ENCODE measurements at places on chromosomes 1 and 21.

GRCh38 chr1:112388436-112388835 lies 7.6 kb upstream of the CTTNBP2NL start:
- no peak for DNase-seq

- DNase-seq: no peak
Observed at GRCh38 chr1:6302568-6302967, 41.7 kb upstream of the GPR153 start.

GRCh38 chr21:32481875-32482408 lies 69.4 kb downstream of the EVA1C start:
- no peak for DNase-seq

DNA sequence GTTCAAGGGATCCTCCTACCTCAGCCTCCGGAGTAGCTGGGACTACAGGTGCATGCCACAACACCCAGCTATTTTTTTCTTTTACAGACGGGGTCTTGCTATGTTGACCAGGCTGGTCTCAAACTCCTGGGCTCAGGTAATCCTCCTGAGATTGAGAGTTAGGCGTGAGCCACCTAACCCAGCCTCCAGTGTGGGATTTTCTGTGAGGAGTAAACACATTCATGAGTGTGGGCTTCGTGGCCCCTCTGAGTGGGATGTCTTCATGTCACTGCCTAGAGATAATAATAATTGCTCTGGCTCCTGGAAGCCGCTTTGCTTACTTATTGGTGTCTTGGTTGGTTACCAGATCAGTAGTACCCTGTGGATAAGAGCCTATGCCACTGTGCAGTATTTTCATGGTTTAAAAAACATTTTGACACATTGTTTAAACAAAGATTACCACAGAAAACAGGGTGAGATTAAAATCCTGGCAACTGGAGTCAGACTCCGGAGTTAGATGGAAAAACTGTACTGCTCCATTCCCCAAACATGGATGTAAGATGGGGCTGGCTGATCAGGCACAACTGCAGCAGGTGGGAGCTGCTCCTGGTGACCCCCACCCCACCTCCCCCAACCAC lies 159.1 kb upstream of the RAB4A start:
- no peak for DNase-seq

GRCh38 chr1:100657876-100658715 lies 61.4 kb upstream of the VCAM1 start:
- DNase-seq: no peak

DNA sequence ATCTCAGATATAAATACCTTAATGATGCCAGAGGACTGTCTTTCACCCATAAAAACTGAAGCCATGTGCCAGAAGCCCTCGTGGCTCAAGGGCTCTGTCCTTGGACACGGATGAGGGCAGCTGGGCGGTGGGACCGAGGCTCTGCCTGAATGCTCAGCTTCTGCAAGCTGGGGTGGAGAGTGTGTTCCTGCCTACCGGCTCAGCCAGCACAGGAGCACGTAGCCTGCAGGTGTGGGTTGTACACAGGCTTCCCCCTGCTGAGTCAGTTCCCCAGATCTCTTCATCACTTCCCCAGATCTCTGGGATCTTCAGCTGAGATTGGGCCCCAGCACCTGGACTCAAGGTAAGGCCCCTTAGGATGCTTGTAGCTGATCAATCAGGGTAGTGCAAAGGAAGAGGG lies 15.4 kb downstream of the KCNJ15 start:
- no peak for DNase-seq

GRCh38 chr1:9371391-9371935 lies 78.8 kb downstream of the SPSB1 start:
- no peak for DNase-seq

GRCh38 chr21:39750670-39751069 lies 5.7 kb downstream of the IGSF5 start:
- DNase-seq: no peak

- DNase-seq: no peak
Observed at GRCh38 chr1:8815582-8816151, 1.8 kb downstream of the RERE start.

DNA sequence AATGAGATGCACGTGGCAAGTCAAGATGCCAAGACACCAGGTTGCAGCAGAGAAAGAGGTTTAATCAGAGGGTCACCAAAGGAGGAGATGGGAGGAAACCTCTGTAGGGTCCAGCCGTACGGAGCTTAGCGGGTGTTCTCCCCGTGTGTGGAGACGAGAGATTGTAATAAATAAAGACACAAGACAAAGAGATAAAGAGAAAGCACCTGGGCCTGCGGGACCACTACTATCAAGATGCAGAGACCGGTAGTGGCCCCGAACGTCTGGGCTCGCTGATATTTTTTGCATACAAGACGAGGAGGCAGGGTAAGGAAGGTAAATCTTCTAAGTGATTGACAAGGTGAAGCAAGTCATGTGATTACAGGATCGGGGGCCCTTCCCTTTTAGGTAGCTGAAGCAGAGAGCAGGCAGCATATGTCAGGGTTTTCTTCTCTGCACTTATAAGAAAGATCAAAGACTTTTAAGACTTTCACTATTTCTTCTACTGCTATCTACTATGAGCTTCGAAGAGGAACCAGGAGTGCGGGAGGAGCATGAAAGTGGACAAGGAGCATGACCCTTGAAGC lies 41.2 kb upstream of the TDRD10 start:
- no peak for DNase-seq

DNA sequence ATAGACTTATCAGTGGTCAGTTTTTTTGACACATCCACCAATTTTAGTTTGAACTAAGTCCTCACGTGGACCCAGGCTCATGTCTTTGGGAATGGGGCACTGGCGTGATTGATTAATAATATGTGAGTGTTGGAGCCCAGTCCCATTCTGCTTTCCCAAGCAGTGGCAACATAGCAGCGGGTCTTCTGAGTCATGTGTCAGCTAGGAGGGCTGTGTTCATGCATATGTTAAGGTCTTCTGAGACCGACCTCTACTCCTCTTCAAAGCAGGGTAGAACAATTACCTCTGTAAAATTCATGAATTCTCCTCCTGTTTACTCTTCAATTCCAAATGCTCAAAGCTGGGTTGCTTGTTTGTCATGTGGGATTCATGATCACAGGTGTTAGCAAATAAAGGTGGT lies 291.3 kb downstream of the CAMTA1 start:
- DNase-seq: no peak

DNA sequence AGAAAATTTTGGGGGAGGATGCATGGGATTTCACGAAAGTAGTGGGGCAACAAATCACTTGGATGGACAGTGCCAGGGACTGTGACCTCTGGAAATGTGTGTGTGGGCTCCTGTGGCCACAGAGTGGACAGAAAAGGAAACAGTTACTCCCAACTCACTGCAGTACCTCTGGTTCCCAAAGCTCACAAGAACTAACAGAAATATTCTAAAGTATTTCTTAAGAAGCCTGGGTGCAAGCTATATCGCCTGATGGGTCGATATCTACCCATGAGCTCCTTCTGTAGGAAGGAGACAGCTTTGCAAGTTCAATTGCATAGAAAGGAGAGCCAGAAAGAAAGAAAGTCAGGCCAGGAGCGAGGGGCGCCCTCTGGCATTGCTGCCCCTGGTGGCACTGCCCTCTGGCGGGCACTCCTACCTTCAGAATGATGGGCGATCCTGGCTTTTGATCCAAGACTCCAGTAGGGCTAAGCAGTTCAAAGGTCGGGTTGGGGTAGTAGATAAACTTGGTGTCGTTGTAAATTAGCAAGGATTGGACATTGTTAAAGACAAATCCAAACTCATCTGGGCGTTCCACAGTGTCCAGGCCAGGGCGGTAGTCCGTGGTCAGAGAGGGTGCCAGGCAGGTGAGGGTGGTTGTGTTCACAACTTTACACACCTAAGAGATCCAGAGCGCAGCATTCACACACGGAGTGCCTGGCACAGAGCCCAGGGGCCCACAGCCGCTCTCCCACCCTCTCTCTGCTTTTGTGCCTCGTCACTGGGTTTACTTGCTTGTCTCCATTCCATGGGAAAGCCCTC lies 134.7 kb upstream of the CD34 start:
- no peak for DNase-seq

- no peak for DNase-seq
Observed at GRCh38 chr1:101484689-101485338, 248.0 kb downstream of the S1PR1 start.

DNA sequence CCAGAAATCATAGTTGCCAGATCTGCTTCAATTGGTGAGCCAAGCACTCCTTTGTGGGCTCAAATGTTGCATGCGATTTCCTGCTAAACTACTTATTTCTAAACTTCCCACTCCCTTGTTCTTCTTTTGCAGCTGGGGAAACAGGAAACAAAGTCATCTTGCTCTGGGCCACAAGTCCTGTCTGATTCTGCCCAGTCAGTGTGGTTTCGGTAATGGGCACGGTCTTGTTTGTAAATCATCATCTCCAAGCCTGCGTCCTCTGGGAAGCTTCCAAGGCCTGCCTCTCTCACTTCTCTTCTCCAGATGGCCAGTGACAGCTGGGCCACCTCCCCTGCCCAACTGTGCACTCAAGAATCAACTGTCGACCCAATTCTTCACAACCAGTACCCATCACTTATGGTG lies 4.4 kb downstream of the S100A8 start:
- no peak for DNase-seq

GRCh38 chr1:92701147-92701546 lies 83.8 kb downstream of the EVI5 start:
- no peak for DNase-seq

GRCh38 chr1:75170981-75171380 lies 36.8 kb downstream of the LHX8 start:
- no peak for DNase-seq

GRCh38 chr1:194225821-194226220 lies 1039.4 kb upstream of the B3GALT2 start:
- DNase-seq: no peak

DNA sequence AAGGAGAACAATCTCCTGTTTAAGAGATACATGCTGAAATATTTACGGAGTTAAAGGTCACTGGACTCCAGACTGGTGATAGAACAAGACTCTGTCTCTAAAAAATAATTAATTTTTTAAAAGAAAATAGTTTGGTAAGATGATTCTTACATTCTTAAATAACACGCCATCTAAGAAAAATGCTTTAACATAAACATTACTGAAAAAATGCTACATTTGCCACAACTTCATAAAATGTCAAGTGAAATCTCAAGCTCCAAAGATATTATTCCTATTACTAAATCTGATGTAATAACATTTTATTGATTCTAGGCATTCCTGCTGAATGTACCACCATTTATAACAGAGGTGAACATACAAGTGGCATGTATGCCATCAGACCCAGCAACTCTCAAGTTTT lies 4.1 kb downstream of the ANGPTL3 start:
- no peak for DNase-seq

DNA sequence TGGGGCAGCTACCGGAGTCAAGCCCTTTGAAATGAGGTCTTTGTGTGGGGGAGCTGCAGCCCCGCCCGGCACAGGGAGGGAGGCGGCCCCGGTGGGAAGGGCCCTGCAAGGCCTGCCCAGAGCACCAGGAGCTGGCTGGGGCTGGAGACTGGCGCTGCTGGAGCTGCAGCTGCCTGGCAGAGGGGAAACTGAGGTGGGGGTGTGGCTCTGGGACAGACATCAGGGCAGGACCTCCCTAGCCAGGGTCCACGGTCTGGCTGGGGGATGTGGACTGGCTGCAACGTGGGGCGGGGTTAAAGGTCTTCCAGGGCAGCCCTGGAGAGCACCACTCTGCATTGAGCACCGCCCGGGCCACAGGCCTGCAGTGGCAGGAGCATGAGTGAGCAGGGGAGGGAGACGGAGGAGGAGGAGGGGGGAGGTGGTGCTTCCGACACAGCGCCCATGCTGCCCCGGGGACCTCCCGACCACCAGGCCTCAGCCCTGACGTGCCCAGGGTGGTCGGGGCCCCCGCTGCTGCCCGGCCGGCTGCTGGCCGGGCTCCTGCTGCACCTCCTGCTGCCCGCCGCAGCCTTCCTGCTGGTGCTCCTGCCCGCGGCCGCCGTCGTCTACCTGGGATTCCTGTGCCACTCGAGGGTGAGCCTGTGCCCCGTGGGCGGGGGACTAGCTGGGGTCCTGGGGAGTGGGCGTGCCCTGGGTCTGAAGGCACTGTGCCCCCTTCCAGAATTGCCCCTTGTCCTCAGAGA lies 4.8 kb upstream of the ANKRD65 start:
- no peak for DNase-seq

GRCh38 chr1:226652613-226653012 lies 86.5 kb downstream of the ITPKB start:
- DNase-seq: no peak

- no peak for DNase-seq
Observed at GRCh38 chr21:42236693-42237092, 17.8 kb downstream of the ABCG1 start.

DNA sequence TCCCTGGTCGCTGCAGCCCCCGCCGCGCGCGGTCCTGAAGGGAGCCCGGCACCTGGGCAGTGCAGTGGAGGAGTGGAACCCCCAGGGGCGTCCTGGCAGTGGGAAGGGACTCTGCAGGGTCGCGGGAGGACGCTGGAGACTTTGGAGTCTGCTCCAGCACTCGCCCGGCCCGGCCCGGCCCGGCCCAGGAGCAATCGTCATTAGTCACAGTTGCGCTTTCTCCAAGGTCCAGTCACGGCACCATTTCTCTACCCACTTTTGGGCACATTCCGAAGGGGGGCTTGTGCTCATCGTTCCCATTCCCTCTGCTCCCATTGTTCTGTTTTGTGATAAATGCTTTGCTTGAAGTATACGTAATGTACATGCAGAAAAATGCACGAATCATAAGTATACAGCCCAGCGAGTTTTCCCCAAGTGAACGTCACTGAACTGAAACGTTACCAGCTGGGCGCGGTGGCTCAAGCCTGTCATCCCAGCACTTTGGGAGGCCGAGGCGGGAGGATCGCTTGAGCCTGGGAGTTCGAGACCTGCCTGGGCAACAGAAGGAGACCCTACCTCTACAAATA lies 999 bp downstream of the THAP3 start:
- DNase-seq: no peak

DNA sequence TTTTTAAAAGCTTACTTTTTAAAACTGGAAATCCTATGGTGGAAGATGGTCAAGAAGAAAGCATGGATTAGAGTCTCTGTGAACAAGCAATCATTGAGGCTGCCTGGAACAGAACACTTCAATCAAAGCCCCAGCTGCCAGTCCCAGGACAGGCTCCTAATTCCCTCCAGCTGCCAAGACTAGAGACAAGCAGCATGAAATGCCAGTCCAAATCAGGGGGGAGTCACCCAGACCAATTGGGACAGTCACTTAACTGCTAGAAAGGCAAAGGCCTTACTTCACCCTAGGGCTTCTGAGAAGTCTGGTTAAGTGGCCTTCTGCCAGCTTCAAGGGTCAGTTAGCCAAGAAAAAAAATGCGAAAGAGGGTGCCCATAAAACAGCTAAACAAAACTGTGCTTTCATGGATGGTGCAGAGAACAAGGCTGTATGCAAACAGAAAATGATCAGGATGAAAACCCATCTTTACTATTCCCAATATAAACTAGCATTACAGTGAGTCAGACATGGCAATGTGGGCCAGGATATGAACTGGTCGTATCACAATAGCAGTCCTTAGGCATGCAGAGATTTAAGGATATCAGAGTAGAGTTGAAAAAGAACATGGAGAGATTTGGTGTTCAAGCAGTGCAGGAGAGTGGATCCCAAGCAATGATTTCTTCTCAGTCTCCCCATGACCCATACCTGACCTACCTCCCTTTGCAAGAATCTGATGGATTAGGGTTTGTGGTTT lies 31.0 kb upstream of the MAN1A2 start:
- no peak for DNase-seq

- no peak for DNase-seq
Observed at GRCh38 chr1:84297546-84298244, 3.8 kb upstream of the SAMD13 start.

GRCh38 chr1:41455479-41456332 lies 28.8 kb downstream of the EDN2 start:
- DNase-seq: no peak

GRCh38 chr1:212323066-212323465 lies 37.9 kb downstream of the PPP2R5A start:
- DNase-seq: no peak

- DNase-seq: no peak
Observed at GRCh38 chr1:198638894-198639635, at the start of gene PTPRC. PTPRC (plus strand) TSS chr1:198639040; CDS start chr1:198639269, 229 bp downstream.
